Renal pelvis (tissue), 12 donors: ENCODE measurements at places on chromosomes 12 and 14. TPM values are rescaled to one million over a fixed set of nuclear protein-coding genes. Genes with fewer than 3 reads are reported as not detected.

- DNase-seq = no peak
These were observed 3.1 kb downstream of the NUMB start for GRCh38 chr14:73455294-73455693.

DNA sequence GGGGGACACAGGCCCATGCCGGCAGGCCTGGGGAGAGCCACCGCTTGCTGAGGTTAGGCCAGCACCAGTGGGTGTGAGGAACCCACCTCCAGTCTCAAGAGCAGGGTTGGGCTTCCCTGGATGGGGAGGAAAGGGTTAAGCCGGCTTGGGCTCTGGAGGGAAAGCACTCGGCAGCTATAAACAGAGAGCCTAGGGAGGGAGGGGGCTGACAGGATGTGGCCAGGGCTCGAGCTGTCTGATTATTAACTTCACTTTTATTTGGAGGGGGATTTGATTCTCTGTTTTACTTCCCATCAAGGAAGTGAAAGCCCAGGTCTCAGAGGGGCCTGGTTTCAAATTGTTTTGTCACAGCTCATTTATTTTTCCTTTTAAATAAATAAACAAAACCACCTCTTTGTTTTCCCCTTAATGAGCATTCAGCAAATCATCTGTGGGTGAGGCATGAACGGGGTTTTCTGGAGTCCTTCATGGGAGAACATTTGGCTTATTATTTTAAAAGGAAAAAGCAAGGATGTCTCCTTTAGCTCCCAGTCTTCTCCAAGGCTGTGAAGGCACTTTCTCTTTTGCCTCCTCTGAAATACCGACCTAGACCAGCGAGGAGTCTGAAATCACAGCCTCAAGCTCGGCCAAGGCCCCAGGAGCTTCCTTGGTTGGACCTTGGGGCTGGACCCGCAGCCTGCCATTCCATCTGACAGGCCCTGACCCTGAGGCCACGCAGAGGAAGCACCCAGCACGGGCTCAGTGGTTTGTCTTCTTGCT, 21.9 kb upstream of the ZFP36L1 start:
- peak; percentile 94 for DNase-seq

GRCh38 chr12:12990700-12991468, 9.2 kb downstream of the HEBP1 start:
- DNase-seq = no peak

GRCh38 chr14:64454671-64455070, 10.6 kb upstream of the AKAP5 start:
- no peak for DNase-seq

Gene NRL
- 2.7 TPM for polyA plus RNA-seq

GRCh38 chr12:122304924-122305323, 38.6 kb upstream of the VPS33A start:
- no peak for DNase-seq

DNA sequence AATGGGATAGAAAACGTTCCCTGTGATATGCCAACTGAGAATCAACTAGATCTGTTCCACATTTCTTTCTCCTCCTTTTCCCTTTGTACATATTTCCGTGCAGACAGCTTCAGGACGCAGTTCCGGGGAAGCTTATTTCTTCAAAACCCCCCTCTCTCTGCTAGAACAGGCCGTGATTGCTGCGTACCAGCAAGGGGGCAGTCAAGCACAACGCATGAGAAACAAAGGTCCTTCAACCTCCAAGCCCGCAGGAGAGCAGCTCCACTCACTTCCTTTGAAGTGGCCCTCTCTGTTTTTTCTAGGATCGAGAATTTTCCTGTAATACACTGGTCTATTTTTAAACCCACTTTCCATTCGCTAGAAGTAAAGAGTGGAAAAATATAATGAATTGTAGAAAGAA, 80.8 kb downstream of the ZNF664 start:
- peak; percentile 78 for DNase-seq

GRCh38 chr14:69535230-69535848, 39.3 kb downstream of the CCDC177 start:
- DNase-seq = peak; percentile 58

Gene APAF1
- 33.4 TPM for polyA plus RNA-seq

- peak; percentile 69 for DNase-seq
These were observed 65.3 kb downstream of the FOXN3 start for GRCh38 chr14:89351516-89352404.

DNA sequence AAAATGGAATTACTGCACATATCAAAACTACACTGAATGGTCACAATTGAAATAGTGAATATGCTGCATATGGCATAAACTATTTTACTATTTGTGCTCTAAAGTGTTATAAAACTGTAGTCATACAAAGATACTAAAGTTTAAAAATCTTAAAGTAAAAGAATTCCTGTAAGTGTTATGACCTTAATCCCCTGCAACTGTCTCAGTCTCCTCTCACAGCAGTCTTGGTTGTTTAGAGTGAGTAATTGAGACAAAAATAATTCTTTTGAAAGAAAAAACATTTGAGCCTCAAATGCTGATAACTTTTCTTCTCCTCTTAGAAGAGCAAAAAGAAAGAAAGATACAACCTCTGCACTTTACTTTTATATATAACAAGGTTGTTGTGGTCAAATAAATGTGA, 99.9 kb downstream of the SYT1 start:
- DNase-seq = no peak

DNA sequence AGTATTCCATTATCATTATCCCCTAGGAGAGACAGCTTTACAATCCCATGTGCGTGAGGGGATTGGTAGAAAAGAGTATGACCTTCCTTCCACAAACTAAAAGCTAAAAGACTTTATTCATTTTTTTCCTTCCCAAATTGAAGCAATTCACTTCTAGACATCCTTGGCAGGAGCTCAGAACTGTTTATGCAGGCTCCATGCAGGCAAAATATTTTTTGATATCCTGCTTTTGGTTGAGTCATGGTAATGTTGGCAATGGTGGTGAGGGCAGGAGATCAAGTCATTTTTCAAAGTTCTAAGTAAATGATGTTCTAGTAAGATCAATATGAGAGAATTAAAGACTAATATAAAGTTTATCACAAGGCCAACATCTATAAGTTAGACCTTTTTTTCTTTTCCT, 1.3 kb upstream of the PLEKHG7 start:
- no peak for DNase-seq

Gene ASCL1
- 0.18 TPM for polyA plus RNA-seq

DNA sequence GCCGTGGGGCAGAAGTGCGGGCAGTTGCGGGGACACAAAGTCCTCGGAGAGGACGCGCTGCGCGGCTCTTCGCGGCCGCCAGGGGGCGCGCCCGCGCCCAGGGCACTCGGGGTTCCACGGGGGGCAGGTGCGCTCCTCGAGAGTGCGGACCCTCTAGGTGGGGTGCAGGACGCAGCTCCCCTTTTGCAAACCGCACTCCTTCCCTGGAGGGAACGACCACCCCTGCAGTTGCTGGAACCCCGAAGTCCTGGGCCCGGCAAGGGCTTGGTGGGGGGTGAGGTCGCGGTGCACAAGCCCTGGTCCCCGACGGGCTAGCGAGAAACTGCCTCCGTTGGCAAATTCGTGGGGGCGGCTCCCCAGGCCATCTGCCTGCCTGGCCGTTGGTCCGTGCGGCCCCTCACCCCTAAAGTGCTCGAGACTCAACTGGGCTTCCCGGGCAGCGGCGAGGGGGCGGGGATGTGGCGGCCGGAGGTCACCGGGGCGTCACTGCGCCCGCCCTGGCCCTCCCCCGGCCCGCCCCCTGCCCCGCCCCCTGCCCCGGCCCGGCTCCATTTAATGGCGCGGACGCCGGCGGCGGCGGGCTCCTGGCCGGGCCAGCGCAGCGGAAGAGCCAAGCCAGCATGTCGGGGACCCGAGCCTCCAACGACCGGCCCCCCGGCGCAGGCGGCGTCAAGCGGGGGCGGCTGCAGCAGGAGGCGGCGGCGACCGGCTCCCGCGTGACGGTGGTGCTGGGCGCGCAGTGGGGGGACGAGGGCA, at the start of gene ADSS1:
Gene ADSS1 (plus strand): TSS at position 579 of the 756 bp plus-strand sequence. CDS start 42 bp downstream, at position 621.
- no peak for DNase-seq
